ENCODE measurements at places on chromosomes 12 and 14. TPM values are rescaled to one million over a fixed set of nuclear protein-coding genes. Genes with fewer than 3 reads are reported as not detected.

GRCh38 chr12:120734210-120734609 lies 8.6 kb downstream of the ACADS start:
- no peak for DNase-seq

GRCh38 chr12:106246891-106247673 lies 738 bp downstream of the CKAP4 start:
- peak; percentile 23 for DNase-seq

GRCh38 chr12:5258498-5258897 lies 173.4 kb upstream of the NTF3 start:
- no peak for DNase-seq

GRCh38 chr14:105884808-105885281 lies 358.5 kb downstream of the TMEM121 start:
- DNase-seq = no peak

DNA sequence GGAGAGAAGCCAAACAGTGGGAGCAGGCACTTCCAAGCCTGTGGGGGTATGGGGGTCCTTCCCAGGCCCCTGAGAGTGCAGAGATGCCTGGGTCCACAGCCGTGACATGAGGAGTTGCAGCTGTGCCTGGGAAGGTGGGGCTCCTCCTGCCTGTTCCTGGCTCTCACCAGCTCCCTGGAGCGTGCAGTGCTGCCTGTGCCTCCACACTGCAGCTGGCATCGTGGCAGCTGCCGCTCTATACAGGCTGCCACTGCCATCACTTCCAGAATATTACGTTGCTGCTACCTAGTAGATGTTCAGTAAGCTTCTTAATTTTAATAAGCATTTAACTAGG lies 223.7 kb downstream of the KCNC2 start:
- DNase-seq = no peak

- no peak for DNase-seq
These were observed 4.7 kb upstream of the TTC7B start for GRCh38 chr14:90820958-90821357.

GRCh38 chr14:65286443-65286842 lies 126.1 kb upstream of the FUT8 start:
- DNase-seq = no peak

DNA sequence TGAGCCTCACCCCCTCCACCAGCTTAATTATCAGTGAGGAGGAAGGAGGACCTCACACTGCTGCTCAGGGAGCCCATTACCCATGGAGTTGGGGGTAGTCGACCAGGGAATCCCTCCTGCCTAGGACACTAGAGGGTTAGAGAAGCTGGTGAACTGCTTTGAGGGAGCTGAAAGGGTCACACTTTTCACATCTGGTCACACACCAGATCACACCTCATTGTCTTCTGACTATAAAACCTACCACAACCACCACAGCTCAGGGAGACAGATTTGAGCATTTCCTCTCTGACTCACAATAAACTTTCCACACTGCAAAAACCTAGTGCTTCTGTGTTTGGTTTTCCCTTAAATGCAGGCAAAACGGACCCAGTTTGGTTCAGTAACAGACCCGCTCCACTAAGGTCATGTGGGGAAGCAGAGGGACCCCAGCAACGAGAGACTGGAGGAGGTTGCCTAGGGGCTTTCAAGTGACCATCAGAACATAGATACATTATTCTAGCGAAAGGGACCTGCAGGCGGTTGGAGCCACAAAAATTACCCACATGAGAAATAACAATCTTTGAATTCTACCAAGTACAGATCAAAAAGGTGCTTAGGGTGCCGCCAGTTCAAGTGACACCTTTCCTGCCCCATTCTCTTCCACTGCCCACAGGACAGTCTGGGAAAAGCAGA lies 151.4 kb upstream of the AVPR1A start:
- no peak for DNase-seq

DNA sequence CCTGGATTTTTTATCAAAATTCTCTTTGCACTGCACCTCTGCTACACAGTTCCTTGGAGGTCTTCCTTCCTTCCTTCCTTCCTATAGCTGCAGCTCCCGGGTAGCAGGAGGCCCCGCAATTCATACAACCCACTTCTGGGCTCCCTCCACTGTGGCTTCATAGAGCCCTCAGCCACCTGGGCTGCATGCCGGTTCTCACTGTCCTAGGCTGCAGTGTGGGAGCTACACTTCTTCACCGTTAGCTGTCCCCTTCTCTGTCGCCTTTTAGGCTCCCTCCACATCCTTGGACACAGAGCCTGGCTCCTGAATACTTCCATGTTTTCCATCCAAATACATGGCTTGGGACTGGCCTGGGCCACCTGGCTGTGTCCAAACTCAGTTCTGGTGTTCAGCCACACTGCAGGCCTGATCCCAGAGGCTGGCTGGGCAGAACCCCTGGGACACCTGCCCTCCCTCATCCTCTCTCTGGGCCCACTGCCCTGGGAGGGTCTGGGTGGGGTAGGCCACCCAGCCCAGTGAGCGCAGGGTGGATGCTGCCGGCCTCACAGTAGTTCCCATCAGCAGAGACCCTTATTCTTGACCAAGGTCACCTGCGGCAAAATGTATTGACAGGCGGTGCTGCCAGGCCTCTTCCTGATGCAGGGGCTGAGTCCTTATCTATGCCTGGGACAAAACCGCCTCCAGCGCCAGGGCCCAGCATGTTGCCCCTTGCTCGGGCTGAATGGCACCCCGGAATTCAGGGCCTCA lies 1.7 kb downstream of the SERPINA10 start:
- DNase-seq = no peak

GRCh38 chr12:130130346-130130745 lies 31.9 kb upstream of the FZD10 start:
- DNase-seq = no peak

DNA sequence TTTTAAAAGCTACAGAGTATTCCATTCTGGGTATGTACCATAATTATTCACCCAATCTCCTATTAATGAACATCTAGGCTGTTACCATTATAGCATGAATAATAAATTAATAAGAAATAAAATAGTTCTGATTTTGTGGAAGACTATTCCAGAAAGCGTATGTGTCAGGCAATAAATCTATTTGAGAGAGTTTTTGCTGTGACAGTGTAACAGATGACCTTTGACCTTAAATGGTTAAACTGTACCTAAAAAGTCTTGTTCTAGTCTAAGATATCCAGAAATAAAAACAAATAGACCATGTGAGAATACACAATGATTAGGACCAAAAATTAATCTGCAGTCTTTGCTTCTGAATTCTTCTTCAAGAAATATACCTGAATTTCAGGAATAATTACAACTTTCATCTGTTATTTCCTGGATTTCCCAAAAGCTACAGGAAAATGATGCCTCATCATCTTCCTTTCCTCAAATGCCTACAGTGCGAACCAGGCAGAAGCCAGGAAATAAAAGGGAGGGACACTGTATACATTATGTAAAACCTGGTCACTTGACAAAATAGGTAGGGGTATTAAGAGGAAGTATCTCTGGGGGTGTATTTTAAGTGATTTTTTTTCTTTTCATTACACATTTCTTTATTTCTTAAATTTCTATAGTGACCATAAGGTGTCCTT lies 7.3 kb downstream of the TM7SF3 start:
- no peak for DNase-seq

The BICD1 gene
- polyA plus RNA-seq = 19.6 TPM

The PMEL gene
- 4.6 TPM for polyA plus RNA-seq

The PRPH gene
- polyA plus RNA-seq = not detected

DNA sequence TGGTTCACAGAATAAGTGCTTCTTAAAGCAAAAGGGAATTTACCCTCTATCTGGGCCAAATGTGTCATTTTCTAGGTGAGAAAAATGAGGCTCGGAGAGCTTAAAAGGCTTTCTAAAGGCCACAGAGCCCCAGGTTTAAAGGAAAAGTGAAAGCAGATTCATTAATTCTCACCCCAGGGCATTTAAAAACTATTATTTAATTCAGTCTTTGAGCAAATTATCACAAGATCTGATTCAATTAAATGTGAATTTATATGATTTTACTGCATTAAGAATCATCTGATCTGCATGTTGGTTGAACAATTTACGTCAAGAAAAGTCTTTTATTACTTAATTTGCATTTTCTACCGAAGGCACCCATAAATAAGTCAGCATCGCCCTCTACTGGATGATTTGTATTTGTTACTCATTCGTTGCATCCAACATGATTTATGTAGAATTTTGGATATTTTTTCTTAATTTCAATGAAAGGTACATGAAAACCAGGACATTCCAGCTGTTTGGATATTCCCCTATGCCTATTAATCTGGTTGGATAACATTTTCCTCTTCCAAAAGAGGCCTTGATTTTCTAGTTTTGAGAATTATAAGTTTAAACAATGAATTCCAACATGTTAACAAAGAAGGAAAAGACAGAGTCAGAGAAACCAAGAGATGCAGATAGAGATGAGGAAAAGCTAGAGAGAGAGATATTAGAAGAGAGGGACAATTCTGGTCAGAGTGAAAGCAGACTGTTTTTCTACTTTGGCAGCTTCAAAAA lies 19.1 kb upstream of the DHRS7 start:
- DNase-seq = peak; percentile 75

DNA sequence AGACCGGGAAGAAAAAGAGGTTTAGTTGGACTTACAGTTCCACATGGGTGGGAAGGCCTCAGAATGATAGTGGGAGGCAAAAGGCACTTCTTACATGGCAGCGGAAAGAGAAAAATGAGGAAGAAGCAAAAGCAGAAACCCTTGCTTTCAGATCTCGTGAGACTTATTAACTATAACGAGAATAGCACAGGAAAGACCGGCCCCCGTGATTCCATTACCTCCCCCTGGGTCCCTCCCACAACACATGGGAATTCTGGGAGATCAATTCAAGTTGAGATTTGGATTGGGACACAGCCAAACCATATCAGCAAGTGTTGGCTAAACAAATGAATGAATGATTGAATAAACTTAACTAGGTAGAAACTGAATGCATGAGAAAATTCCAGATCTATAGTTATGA lies 85.3 kb upstream of the PARP11 start:
- no peak for DNase-seq

The SVOP gene
- polyA plus RNA-seq = not detected

The RILPL2 gene
- 5.9 TPM for polyA plus RNA-seq

DNA sequence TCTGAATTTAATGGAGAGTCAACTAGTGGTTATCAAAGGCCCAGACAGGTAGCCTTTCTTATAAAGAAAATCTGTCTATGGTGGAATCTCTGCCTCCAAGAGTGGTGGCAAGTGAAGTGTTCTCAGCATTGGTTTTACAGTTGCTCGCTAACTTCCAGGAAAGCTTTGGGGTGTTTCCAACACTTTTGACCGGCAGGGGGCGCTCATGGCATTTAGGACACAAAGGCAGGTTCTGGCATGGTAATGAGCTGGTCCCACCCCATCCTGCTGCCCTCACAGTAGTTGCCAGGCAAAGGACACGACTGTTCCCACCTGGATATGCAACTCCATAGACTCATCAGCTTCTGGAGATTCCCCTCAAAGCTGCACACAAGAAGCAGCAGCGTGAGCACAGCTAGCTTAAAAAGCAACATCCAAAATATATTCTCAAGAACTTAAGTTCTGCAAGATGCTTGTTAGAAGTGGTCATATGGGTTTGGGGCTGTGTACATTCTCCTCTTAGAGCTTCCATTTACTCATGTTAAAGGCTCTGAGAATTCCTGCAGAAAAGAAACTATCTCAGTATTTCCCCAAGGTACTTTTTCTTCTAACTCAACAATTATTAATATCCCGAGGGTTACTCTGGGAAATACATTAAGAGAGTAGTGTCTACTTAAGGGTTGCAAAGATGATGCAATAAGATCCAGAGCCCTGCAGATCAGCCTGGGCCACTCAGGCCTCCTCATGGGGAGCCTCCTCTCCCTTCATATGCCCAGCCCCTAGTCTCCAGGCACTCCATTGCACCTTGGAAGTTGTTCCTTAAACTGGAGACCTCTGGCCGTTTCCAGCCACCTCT lies 14.8 kb downstream of the PROX2 start:
- no peak for DNase-seq

DNA sequence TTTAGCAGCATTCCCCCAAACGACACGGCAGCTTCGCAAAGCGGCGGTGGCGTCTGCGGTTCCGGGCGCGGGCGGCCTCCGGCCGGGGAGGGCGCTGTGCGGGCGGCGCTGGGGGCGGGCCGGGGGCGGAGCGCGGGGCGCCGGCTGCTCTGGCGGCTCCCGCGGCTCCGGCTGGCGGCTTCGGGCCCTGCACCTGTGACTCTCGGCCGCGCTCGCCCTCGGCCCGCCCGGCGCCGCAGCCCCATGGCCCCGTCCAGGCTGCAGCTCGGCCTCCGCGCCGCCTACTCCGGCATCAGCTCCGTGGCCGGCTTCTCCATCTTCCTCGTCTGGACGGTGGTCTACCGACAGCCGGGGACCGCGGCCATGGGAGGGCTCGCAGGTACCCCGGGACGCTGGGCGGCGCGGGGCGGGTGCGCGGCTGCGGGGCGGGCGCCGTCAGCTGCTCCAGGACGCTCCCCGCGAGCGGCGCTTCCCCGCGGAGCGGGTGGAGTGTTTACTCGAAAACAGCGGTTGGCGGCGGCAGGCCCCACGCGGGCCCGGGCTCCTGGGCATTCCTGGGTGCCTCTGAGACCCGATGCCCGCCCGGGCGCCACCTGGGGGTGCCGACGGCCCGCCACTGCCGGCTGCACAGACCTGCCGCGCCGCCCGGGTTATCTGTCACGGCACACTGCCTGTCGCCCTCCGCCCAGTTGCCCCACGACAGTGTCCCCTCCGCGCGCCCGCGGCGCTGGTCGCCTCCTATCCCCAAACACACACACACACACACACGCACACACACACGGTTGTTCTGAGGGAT lies at the start of gene SLC48A1:
Gene SLC48A1, plus strand, starts transcription at position 177 of the 796 bp plus-strand sequence. Its CDS starts 67 bp downstream, at position 244.
- peak; percentile 46 for DNase-seq

- DNase-seq = no peak
These were observed 110.4 kb downstream of the BCAT1 start for GRCh38 chr12:24838531-24838950.

- DNase-seq = no peak
These were observed 429.4 kb downstream of the PCNX1 start for GRCh38 chr14:71336489-71337192.

- no peak for DNase-seq
These were observed 37.4 kb downstream of the RCOR1 start for GRCh38 chr14:102629808-102630350.

GRCh38 chr12:20063116-20063515 lies 305.2 kb upstream of the PDE3A start:
- DNase-seq = no peak

DNA sequence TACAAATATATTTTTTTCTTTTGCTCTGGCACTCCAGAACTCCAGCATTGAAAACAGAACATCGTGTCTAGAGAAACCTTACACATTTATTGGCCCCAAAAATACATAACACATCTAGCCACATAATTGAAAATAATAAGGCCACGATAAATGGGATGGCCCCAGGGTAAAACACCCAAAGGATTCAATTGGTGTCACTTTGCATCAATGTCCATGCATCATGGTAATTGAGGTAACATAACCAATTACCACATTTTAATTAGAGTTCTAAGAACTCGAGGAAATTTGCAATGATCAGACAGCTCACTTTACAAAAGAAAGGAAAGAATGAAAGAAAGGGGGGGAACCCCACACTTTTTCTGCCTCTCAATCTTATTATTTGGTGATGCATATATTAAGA lies 151.8 kb upstream of the NPAS3 start:
- DNase-seq = no peak

GRCh38 chr12:40511341-40511740 lies 180.9 kb upstream of the CNTN1 start:
- no peak for DNase-seq

The SERPINA12 gene
- 0.30 TPM for polyA plus RNA-seq

- DNase-seq = peak; percentile 80
These were observed 2.0 kb downstream of the TPI1 start for GRCh38 chr12:6869049-6870021.

- no peak for DNase-seq
These were observed 18.5 kb downstream of the ATL1 start for GRCh38 chr14:50578433-50578832.

All from left renal cortex interstitium (tissue), 4 donors.